RKO (cell line): ENCODE measurements at places on chromosomes 7 and 10.

DNA sequence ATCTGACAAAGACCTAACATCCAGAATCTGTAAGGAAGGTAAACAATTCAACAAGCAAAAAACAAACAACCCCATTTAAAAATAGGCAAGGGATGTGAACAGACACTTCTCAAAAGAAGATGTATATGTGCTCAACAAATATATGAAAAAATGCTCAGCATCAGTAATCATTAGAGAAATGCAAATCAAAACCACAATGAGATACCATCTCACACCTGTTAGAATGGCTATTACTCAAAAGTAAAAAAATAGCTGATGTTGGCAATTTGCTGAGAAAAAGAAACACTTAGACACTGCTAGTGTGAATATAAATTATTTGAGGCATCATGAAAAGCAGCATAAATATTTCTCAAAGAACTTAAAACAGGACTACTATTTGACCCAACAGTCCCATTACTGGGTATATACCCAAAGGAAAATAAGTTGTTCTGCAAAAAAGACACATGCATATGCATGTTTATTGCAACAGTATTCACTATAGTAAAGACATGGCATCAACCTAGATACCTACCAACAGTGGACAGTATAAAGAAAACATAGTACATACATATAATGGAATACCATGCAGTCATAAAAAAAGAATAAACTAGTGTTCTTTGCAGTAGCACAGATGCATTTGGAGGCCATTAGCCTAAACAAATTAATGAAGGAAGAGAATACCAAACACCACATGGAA, 980.1 kb downstream of the KCNMA1 start:
- DNase-seq = no peak

DNA sequence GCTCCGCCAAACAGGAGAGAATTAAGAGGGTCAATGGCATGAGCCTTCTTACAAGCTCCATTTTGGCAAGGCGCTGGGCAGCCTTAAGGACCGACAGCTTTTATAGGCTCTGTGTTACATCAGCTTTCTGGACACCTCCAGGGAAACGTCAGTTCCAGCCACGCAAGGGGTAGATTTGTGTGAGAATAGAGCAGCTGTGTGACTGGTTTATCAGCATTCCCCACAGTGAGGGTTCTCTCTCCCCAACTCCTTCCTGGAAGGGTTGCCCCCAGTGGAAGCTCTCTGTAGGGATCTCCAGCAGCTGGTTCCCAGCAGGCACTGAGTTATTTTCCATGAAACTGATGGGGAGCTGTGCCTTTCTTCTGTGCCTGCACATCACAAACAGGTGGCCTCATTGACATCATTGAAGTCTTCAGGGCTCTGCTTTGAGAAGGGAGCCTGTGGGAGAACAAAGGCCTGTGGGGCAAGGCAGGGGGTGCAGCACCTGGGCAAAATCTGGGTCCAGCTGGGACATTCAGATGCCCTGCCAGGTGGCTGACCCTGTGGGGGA, at the start of gene CUZD1:
Gene CUZD1, minus strand, starts transcription at position 75 of the 550 bp plus-strand sequence. Its CDS starts 14 bp downstream, at position 61.
- no peak for DNase-seq

DNA sequence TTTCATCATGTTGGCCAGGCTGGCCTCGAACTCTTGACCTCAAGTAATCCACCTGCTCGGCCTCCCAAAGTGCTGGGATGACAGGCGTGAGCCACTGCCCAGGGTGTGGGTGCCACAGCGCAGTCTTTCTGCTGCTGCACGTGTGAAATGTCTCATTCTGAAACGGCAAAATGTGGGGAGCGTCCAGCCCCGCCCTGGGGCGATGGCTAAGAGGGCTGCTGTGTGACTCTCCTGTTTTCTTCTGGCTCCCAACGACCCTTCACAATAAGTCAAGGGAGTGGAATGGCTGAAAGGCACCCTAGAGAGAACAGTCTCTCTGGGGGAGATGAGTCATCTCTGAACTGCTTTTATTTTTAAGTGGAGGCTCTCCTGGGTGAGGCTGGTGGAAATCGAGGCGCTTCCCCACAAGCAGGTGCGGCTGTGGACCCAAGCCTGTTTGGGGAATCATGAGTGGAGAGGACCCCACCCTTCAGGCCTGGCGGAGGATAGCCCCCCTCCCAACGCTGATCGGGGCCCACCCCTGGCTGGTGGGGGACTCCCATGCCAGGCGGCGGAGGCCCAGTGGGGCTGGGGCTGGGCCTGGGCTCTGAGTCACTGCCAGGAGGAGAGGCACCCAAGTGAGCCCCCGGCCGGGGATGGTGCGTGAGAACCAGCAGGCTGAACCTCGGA, 18.0 kb downstream of the ADAP1 start:
- DNase-seq = peak; percentile 21

GRCh38 chr10:92573091-92573797, 649 bp downstream of the IDE start:
- peak; percentile 71 for DNase-seq

GRCh38 chr7:47485640-47486435, 96.1 kb downstream of the TNS3 start:
- DNase-seq = no peak

DNA sequence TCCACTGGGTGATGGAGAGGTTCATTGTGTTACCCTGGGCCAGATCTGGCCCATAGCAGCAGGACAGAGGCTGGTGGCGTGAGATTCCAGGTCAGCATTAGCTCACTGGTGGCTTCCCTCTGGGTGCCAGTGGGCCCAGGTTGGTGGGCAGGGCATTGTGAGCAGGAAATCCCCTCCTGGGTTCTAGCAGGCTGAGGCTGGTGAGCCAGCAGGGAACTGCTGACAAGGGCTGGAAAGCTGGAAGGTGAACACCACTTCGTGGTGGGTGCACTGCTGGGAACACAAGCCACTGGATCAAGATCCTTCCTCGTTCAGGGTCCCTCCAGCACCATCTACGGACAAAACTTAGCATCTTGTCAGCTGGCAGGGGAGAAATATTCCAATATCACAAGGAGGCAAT, 259.2 kb upstream of the FZD1 start:
- DNase-seq = no peak

- DNase-seq = no peak
These were observed 102.6 kb upstream of the LYZL1 start for GRCh38 chr10:29186221-29186620.

- peak; percentile 12 for DNase-seq
These were observed 2.5 kb upstream of the MACC1 start for GRCh38 chr7:20219446-20220292.

DNA sequence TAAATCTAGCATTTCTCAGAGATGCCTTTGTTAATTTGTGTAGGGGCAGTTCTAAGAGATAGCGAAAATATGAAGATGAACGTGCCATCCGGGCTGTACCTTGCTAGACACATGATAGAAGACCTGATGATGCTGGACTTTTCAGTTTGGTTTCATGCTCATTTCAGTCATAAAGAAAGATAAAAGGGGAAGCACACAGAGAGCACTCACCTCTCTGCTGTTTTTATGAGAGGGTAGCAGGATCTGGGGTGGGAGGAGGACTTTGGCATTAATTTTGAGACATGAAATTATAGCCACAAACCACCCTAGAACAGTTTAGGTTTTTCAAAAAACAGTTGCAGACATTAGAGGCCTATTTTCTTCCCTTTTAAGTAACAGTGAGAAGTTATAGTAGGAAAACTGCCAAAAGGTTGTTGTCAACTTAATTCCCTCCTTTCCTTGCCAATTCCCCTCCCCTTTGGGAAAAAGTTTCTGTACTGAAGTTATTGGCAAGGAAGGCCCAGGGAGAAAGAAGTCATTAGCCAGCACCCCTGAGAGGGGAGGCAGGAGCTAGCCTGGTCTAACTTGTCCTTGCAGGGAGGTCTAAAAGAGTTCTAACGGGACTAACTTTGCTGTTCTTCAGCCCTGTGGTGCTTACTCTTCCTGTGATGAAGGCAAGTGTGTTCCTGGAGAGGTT, 2.6 kb downstream of the ST7 start:
- DNase-seq = no peak

- no peak for DNase-seq
These were observed 176.0 kb upstream of the AKR1E2 start for GRCh38 chr10:4649886-4650508.

DNA sequence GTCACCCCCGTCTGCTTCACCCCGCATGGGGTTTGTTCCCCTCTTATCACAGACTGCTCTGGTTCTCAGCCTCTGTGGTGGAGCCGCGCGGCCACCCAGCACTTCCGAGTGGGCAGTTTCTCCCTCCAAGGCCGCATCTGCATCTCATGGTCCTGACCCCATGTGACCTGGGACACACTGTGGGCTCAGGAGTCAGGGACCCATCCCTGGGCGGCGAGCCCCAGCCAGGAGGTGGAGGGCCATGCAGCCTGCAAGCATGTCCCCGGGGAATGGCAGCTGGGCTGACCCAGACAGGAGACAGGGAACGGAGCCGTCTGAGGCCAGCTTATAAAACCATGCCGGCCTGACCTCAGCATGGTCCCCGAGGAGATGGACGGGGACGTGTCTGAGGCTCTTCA, 25.2 kb upstream of the TTYH3 start:
- DNase-seq = no peak

DNA sequence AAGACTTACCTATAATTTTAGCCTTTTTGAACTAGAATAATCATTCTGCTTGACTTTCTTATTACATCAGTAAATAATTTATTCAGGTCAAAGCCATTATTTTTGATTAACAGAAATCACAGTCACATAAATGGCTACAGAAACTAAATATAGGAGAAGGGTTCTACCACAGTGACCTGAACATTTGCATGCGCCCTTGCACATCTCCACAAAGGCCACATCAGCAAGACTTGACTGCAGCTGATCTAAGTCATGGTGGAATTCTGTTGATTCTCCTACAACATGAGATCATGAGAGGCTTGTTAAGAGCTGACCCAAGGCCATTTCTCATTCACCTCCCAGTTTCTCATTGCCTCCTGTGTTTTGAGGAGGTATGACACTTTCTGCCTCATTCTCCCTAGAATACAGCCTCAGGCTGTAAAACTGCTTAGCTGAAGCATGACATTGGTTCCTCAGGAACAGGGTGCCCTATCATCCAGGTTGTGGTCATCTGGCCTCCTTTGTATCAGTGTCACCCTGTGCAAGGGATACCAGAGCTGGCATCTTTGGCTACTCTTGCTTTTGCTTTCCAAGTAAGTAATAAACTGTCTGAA, 6.7 kb upstream of the IMMP2L start:
- DNase-seq = no peak

GRCh38 chr10:30554440-30554825, 75.1 kb downstream of the LYZL2 start:
- DNase-seq = no peak

GRCh38 chr7:36280840-36281812, 108.5 kb upstream of the ANLN start:
- peak; percentile 93 for DNase-seq

DNA sequence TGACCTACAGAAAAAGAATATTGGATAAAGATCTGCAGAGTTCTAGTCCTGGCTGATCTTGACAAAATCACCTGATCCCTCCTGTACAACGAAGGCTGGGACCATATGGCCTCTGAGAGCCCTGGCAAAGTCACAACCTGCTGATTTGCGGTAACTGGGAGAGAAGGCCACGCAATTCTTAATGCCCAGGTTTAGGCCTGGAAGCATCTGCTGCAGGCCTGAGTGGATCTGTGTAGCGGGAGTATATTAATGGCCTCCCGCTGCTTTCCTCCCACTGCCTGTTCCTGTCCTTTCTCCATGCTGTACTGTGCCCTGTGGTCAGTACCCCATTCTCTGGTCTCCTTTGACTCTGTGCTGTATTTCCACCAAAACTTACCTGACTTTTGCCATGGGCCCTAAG, 24.2 kb downstream of the AKR1B1 start:
- DNase-seq = no peak

DNA sequence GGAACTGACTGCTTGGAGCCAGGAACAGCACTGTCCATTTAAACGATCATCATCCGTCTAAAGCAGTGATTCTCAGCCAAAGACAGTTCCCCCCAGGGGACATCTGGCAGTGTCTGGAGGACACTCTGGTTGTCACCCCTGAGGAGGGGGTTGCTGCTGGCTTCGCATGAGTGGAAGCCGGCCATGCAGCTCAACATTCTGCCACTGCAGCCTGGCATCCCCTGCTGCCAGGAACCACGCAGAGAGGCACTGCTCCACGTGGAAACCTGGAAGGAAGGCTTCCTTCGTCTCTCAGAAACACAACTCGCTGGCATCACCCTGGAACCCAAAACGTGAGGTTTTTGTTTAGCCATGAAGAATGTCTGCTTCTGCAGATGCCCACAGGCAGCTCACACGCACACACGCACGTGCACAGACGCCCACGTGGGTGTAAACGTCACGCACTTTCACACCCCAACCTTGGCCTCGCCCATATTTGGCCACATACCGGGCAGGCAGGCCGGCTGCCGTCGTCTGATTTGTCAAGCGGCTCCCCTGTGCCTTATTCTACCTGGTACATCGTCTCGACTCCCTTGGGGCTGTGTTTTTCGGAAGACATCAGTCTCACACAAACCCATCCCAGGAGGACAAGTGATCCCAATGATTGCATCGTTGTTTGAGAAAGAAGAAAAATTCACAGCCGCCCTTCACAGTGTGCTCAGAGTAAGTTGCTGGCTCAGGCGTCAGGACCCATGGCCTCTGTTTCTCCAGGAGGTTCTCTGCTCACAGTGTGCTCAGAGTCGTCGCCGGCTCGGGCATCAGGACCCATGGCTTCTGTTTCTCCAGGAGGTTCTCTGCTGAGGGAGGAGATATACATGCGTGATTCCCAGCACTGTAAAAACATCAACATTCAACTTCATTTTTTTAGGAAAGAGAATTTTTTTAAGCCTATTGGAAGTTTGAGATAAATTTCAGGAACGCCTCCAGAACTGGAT, 127.2 kb upstream of the PPP2R2D start:
- DNase-seq = no peak

- no peak for DNase-seq
These were observed 45.1 kb upstream of the SGCE start for GRCh38 chr7:94700926-94701554.

GRCh38 chr10:1911771-1912170, 174.4 kb upstream of the ADARB2 start:
- no peak for DNase-seq

- no peak for DNase-seq
These were observed 843 bp upstream of the GATA3 start for GRCh38 chr10:8053446-8054243.

- no peak for DNase-seq
These were observed 29.4 kb downstream of the PHTF2 start for GRCh38 chr7:77827999-77828398.

DNA sequence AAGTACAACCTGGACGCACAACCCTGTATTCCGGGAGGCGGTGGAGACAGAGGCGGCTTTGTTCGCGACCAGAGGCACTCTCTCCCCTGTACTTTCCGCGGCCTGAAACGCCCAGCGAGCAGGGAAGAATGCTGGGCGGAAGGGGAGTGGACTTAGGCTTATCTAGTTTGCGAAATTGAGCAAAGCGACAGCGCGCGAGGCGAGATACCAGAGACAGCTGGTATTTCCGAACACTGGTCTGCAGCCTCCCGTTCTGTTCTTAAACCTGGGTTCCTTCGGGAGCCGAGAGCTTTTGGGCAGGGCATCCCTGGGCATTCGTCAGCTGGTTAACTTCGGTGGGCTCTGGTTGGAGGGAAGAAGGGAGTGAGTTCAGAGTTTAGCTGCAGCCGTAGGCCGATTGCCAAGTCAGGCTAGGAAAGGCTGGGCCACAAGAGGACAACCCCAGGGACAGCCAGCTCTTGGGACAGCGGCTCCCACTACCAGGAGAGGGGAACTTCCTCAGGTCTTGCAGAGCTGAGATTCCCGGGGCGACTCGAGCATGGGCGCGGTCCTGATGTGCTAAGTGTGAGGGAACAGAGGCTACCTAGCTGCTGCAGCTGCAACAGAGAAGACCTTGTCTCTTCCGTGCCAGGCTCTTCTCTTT, 3.9 kb downstream of the HMX3 start:
- DNase-seq = no peak
